NCI-H510A treated with DMSO at 0.1 percent for 48 hours (cell line): ENCODE measurements at places on chromosomes 5 and 9.

DNA sequence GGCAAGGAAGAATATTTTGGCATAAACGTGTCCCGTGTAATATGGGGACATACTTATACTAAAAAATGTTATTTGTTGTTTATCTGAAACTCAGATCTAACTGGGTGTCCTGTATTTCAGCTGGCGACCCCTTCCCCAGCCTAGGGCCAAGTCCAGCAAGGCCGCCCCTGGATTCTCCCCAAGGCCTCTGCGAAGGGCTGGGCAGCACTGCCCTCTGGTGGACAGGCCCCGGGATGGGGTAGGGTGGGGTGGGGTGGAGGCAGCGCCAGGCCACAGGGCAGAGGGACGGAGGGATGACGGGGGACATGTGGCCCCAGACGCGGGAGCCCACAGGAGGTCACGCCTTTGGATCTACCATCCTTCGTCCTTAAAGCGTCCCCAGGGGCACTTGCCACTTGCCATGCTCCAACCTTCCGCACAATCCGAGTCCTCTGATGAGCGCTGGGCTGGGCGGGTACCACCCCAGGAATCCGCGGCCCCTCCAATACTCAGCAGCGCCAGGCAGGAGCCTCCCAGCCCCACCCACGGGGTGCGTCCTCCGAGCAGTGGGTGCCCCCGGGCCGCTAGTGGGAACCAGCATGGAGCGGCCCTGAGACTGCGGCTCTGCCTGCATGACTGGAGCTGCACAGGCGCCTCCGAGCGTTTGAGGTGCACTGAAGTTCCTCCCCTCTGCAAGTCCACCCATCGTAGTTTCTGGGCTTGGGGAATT lies 7.1 kb upstream of the AGPAT2 start:
- no peak for DNase-seq

- no peak for DNase-seq
Measured at GRCh38 chr9:134751622-134752021, 110.0 kb downstream of the COL5A1 start.

- no peak for DNase-seq
Measured at GRCh38 chr9:1184146-1184545, 134.0 kb downstream of the DMRT2 start.

- no peak for DNase-seq
Measured at GRCh38 chr9:82490019-82490499, 501.5 kb downstream of the SPATA31D1 start.

DNA sequence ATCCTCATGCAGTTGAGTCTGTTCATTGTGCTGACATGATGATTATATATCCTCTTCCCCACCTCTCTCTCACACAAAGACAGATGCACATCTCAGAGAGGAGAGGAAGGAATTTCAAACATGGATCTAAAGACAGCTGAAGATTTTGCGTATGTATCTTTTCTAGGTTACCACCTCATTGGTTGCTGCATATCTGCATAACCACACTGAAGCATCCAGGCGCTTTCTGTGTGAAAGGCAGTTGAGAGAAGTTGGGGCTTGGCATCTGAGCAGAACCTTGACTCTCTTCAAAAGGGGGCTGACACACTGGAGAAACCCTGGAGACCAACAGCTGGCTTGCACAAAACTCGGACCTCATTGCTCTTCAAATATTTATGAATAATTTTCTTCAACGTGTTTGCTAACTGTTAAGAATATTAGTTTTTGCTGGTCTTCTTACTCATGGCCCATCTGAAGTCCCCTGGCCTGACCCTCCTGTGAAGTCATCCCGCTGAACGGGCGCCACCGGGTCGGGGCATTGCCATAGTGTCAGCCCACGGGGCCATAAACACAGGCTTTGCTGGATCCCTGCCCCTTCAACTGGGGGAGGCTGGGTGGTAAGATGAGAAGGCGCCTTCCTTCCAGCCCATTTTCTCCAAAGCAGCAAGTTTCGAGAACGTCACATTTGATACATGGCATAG lies 593.2 kb upstream of the CLINT1 start:
- no peak for DNase-seq

DNA sequence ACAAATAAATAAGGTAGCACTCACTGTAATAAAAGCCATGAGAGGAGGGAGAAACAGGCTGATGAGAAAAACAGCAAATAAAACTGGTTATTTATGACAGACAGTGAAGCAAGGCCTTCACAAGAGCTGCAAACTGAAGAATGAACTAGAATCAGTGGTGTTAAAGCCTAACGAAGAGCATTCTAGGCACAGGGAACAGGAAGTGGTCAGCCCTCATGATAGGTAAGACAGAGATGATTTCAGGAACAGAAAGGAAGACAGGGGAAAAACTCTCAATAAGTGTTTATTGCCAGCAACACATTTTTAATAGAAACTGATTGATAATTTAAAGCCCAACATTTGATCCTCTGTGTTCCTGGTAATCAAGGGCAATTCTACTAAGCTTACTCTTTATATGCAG lies 124.5 kb downstream of the EDIL3 start:
- no peak for DNase-seq

- no peak for DNase-seq
Measured at GRCh38 chr9:115042781-115043509, 75.0 kb downstream of the TNC start.

- DNase-seq = no peak
Measured at GRCh38 chr5:76697670-76698069, 18.3 kb upstream of the F2R start.

DNA sequence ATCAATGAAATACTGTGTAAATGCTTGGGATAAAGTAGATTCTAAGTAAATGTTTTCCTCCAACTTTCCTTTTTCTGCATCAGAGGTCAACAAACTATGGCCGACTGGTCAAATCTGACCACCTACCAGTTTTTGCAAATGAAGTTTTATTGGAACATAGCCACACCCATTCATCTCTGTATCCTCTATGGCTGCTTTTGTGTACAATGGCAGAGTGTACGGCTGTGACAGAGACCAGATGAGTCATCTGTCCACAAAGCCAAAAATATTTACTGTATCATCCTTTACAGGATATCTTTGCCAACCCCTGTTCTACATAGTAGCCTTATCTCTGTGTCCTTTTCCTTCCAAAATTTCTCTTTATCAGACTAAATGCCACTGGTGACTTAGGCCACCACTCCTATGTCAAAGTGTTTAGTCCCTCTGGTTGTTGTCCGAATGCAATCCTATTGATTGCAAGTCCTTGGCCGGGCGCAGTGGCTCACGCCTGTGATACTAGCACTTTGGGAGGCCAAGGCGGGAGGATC lies 218.4 kb upstream of the KLF4 start:
- DNase-seq = no peak

GRCh38 chr9:92496396-92497176 lies 14.3 kb upstream of the ASPN start:
- no peak for DNase-seq

- no peak for DNase-seq
Measured at GRCh38 chr5:107072440-107072839, 598.3 kb downstream of the EFNA5 start.

DNA sequence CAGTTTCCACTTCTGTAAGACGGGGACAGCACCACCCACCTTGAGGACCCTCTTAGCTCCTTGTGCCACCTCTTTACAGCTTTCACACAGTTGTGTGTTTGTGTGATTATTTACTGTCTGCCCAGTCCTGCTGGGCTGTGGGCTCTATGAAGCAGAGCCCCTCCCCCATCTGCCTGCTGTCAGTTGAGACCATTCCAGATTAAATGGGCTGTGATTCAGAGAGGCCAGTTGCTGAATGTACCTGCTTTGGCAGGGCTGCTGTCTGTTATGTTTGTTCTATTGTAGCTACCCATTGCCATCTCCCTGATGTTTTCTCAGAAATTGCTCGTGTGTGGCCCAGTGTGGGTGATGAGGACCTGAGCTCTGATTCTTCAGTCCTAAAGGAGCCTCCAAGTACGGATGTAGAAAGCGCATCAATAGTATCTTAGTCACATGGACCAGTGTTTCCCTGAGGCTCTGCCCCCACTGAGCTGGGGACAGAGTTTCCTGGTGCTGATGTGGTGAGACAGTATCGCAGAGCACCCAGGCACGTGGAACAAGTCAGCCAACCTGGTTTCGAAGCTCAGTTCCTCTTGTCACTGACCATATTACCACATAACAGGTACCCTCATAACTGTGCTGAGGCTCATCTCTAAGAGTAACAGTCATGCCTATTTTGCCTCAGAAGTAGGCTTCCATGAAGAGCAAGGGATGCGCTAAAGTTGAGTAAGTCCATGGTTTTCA lies 3.7 kb downstream of the ANGPTL2 start:
- DNase-seq = no peak

GRCh38 chr9:109600142-109600541 lies 102.0 kb upstream of the PTPN3 start:
- no peak for DNase-seq

DNA sequence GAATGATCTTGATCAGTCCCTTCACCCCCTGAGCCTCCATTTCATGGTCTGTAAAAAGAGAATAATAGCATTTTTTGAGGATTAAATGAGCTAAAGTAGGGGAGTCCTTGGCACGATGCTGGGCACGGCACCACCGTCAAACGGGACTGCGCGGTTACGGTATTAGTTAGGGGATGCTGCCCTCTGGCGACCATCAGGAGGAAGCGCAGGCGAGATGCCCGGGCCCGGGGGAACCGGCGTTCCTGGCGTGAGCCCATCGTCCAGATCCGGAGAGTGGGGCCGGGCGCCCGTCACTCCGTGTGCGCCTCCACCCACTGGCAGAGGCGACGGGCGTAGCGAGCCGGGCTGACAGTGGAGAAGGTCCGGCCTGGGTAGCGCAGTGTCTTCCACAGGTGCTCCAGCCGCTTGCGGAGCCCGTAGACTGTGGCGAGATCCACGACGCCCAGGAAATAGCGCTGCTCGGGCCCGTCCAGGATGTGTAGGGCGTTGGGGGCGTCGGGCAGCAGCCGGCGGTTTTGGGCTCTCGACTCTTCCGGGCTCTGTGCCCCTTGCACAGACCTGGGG lies 4.8 kb upstream of the ST6GALNAC4 start:
- peak; percentile 43 for DNase-seq

DNA sequence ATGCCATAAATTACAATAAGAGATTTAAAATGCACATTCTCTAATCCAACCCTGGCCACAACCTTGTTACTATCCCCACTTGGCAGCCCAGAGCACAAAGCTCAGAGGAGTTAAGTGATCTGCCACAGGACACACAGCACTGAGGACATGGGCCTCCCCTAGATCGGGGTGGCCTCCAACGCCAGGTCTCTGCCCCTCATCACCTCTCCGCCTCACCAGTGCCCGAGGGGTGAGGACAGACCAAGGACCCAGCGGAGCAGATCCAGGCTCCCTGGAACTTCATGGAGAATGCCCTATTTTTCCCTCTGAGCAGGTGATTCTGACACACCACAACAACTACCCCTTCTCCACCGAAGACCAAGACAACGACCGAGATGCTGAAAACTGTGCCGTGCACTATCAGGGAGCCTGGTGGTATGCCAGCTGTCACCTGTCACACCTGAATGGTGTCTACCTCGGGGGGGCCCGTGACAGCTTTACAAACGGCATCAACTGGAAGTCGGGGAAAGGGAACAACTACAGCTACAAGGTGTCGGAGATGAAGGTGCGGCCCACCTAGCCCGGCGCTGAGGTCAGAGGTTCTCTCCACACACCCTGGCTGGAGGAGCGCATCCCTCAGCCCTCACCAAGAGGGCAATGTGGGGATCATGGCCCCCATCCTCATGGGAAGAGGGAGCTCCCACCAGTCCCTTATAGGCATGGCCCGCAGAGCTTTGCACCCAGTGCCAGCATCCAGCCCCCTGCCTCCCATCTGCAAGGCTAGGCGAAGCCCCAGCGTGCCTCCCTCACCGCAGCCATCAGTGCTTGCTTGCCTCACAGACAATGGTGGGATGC lies 12.5 kb upstream of the FCN2 start:
- DNase-seq = no peak

- DNase-seq = no peak
Measured at GRCh38 chr5:98372351-98372750, 401.1 kb upstream of the RGMB start.
